ENCODE measurements at places on chromosomes 6 and 20.

- peak; percentile 25 for DNase-seq
Measured at GRCh38 chr6:112180095-112180820, 74.1 kb downstream of the LAMA4 start.

DNA sequence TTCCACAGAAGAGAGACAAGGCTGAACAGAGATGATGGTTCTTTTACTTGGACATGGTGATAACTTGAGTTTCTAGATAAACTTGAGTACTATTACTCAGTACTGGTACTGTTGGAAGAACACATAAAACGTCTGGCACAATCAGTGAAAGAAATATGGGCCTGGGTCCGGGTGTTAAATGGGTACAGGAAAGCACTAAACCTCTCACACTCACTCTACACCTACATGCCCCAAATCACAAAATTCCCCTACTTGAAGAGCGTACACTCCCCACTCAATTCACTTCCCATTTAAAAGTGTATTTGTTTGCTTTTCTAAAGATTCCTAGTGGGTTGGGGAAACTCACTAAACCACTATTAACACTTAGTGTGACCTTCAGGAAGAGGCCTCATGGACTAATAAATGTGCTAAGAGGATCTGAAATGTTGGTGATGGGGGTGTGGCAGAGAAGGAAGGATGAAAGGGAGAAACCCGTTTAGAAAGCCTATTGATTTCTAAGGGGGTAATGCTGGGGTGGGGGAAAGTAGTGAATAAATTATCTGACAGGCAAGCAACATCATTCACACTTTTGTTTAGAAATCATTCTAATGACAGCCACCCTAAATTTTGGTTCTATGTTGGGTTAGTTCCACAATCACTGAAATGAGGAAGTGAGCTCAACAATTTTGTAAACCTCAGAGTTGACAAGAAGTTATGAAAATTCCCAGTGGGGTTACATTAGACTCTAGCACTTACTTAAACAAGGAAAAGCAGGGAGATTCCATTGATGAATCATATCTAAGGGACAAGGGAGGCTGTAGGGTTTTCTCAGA lies 222.6 kb upstream of the MARCKS start:
- DNase-seq, result no peak

DNA sequence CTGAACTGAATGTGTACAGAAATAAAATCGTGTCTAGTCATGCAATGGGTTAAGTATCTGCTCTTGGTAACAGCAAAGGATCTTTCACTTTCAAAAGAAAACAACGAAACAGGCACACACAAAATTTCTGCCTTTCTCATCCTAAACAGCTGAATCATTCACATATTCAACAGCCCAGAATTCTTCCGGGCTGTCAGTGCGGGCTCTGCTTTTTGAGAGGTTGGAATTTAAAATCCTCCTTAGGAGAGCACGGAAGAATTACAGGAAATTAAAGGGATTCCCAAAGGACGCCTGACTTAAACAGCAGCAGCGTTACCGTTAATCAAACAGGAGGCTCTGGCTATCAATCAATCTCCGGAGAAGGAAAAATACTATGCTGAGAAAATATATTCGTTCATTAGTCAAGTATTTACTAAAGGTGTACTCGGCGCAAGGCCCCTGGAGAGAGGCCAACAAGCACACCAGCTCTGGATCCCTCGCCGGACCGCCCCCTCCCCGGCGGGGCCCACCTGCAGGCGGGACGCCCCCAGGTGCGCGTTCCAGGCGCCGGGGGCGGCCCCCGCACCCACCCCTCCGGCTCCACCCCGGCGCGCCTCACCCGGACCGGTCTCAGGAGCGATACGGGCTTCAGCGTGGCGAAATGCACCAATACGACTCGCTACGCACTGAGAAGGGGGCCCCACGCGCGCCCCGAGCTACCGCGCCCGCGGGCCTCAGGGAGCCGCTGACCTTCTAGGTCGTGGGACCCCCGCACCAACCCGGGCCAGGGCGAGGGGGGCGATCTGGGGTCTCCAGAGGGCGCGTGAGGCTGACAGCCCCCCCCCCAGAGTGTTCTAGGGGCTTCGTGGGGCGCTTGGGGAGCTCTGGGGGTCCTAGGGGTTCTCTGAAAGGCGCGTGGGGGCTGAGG lies 1.0 kb downstream of the NAPB start:
- peak; percentile 19 for DNase-seq

DNA sequence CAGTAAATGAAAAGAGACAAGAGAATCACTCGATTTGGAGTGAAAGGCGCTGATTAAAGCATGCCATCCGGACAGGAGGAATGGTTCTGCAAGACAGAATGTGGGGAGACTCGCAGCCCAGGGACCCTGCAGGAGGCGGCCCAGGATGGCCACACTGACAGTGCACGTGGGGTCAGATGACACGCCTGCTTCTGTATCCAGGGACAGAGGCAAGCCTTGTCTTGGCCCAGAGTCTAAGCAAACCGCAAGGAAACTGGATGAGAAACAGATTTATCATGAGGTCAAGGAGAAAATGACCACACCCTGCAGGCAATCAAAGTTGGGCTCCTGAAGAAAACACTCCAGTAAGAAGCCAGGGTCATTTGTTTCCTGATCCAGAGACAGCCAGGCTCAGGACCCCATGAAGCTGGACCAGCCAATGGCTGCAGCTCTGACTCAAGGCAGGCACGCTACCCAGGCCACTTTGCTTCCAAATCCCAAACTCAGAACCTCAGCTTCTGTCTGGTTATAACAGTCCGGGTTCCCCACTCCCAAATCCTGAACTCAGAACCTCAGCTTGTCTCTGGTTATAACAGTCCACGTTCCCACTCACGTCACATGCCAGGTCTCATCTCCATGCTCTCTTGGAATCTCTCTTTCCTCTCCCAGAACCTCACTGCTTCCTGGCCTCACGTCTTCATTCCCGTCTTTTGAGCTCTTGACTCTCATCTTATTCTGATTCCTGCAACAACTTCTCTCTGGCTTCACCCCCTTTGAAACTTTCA lies 144.9 kb upstream of the THBS2 start:
- no peak for DNase-seq

GRCh38 chr20:35319192-35319870 lies 27.1 kb upstream of the FAM83C start:
- no peak for DNase-seq

DNA sequence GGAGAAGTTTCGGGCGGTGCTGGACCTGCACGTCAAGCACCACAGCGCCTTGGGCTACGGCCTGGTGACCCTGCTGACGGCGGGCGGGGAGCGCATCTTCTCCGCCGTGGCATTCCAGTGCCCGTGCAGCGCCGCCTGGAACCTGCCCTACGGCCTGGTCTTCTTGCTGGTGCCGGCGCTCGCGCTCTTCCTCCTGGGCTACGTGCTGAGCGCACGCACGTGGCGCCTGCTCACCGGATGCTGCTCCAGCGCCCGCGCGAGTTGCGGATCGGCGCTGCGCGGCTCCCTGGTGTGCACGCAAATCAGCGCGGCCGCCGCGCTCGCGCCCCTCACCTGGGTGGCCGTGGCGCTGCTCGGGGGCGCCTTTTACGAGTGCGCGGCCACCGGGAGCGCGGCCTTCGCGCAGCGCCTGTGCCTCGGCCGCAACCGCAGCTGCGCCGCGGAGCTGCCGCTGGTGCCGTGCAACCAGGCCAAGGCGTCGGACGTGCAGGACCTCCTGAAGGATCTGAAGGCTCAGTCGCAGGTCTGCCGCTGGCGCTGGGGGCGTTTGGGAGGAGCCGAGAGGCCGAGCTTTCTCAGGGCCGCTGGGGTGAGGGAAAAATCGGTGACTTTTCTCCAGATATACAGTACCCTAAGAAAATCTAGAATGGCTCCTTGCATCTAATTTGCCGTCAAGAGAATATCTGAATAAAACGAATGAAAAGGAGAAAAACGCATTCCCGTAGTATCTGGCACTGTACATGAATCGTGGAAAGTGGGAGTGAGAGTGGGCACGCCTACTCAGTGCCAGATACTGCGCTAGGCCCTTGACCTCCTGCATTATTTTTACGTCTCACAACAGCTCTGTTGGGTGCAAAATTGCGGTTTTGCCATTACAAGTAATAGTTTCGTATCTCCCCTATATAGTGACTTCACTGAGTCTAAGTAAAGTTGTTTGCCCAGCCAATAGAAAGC lies 1.0 kb downstream of the CALHM6 start:
- DNase-seq, result peak; percentile 29

- DNase-seq, result no peak
Measured at GRCh38 chr20:36929290-36929689, 22.2 kb downstream of the SAMHD1 start.

DNA sequence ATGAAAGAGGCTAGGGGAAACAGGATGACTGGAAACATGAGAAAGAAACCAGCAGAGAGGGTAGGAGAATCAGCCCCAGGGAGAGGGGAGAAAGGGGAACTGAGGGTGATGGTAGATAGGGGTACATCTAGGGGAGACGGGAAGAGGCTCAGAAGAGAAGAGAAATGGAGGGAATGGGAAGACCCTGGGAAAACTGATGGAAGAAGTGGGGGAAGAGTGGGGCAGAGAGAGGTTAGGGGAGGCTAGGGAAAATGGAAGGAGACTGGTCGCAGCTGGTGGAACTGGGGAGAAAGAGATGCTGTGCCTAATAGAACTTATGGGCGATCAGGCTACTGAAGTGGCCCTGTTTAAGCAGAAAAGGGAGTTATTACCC lies 548 bp downstream of the PROCR start:
- DNase-seq, result no peak

GRCh38 chr6:113565306-113565705 lies 291.8 kb upstream of the MARCKS start:
- no peak for DNase-seq

DNA sequence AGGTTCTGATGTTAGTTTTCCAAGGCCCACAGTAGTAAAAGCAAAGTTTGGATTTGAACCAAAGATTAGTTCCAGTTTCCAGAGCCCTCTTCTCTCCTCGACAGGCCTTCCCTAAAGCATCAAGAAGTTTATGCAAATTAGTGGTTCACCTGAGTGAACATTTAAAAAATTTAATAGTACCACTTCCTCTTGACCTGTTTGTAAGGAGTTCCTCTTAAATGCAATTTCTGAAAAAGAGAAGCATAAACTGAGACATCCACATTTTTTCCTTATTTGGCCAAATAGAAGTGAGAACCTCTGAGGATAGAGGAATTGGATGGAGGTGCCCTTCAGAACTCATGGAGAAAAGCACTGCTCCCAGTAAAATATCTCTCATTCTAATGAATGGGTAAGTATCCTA lies 1.2 kb upstream of the DSE start:
- DNase-seq, result no peak

- no peak for DNase-seq
Measured at GRCh38 chr6:158797331-158798310, 21.5 kb downstream of the EZR start.

DNA sequence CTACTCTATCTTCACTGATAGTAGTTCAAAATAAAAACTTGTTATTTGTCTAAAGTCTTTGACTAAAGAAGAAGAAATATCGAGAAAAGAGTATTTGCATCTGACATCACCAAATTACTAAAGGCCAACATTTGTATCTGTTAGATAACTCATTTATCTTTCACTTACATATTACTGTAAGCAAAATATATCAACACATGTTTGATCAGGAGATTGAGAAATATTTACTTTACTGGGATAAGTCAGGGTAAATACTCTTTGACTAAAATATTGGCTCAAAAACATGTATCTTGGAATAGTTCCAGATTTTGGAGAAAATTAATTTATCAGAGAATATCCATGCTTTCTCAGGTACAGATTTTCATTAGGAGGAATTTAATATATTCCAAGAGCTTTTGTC lies 306.0 kb downstream of the TENT5A start:
- no peak for DNase-seq

DNA sequence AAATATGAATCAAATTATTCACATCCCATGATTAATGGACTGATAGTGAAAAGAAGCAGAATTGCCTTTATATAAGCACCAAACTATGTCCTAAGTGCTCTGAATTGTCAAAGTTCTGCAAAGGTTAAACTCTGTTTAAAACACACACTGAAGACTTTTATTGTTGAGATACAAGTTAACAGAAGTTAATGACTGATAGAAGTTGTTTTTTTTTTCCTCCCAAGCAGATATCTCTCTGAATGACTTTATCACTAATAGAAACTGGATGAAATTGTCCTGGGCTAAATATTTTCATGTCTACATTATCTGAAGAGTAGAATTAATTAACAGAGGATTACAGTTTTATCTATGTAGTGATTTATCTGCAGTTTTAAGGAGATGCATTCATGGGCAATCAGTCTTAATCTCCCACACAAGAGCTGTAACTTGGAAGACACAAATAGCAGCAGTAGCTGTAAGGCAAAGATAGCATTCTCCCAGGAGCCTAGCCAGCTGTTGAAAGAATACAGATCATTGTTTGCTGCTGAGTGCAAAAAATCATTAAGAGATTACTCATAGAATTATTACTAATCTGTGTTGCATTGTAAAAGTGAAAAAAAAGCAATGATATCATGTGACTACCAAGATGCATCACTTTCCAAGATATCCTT lies 49.9 kb downstream of the BMP5 start:
- DNase-seq, result no peak

GRCh38 chr20:16129411-16129810 lies 443.8 kb downstream of the KIF16B start:
- DNase-seq, result no peak

DNA sequence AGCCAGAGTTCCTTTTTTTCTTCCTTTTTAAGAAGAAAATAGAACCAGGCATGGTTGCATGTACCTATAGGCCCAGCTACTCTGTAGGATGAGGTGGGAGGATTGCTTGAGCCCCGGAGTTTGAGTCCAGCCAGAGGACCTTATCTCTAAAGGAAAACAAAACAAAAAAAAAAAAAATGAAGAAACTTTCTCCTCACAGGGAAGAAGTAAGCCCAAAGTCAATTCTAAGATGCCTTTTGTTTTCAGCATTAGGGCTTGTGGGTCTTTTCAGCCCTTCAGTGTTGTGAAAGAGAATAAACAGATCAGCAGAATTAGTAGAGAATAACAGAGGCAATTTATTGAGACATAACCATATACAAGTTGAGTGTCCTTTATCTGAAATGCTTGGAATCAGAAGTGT lies 26.8 kb downstream of the ZNF451 start:
- DNase-seq, result no peak

DNA sequence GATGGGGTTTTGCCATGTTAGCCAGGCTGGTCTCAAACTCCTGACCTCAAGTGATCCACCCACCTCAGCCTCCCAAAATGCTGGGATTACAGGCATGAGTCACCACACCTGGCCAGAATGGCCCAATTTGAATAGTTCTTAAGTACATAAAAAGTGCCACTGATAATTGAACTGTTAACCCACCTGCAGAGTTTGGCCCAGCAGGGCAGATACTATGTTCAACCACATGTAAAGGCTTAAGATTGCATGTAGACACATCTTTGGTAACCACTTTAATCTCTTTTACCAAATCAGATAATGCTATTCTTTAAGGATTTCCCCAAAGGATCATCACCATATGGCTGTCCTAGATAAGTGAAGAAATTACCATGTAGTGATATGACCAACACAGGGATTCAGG lies 21.3 kb upstream of the SGK1 start:
- no peak for DNase-seq
